ENCODE measurements at places on chromosomes 16 and 17. TPM values are rescaled to one million over a fixed set of nuclear protein-coding genes. Genes with fewer than 3 reads are reported as not detected.

DNA sequence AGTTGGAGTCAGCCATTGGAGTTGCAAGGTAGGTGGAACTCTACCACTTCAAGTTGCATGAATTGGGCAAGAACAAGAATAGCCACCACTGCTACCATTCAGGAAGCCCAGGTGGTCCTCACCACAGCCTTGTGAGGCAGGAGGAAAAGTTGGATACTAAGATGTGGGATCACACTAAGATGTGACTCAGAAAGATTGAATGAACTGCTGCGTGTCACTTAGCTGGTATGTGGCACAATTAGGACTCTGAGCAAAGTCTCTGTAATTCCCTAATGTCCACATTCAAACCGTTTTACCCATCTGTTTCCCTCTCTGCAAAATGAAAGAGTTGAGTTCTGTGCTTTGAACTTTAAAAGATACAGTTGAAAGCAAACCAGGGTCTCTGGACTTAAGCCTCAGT lies 44.7 kb upstream of the HS3ST3A1 start:
- DNase-seq, result no peak

DNA sequence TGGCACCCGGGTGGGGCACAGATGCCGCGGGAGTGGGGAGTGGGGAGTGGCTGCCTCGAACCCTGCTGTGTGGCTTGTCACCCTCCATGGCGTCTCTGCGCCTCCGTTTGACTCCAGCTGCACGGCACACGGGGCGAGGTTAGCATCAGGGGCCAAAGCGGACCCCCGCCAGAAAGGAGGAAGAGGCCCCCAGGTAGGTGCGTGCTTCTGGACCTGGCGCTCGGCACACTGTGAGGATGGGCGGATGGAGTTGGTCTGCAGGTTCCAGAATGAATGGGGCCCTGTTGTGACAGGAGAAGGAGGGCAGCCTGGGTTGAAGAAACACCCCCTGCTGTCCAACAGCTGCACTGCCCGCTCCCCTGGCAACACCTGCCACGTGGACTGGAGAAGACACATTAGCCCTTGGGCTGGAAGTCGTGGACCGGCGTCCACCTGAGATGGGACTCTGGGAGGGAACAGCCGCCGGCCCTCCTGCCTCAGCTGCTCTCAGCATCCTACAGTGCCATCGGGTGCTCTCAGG lies 9.4 kb upstream of the FASN start:
- DNase-seq, result peak; percentile 76

DNA sequence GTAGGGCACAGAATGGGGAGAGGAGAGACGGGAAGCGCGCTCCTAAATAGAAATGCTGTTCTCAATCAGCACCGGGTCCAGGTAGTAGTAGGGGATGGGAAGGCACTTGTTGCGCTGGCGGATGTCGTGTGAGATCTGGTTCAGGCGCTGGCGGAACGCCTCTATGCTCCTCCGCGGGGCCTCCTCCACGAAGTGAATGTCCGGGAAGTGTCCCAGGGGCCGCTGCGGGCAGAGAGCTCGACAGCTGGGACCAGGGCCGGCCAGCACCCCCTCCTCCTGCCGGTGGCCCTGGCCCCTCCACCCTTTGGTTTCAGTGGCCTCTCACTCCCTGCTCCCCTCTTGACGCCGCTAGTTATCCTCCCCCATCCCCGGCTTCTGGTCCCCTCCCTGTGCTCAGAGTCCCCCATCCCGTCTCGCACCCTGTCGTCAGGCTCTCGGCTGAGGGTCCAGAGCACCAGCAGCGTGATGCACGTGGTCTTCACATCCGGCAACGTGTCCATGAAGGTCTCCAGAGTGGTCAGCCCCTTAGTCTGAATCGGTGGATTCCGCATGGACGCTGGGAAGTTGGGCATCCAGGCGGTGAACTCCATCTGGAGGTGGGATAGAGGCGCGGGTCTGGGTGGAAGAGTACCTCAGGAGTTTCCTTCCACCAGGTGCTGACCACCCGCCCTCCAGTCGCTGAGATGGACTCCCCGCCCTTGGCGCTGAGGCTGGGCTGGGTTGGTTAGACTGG lies 14.6 kb downstream of the ALOX12B start:
- peak; percentile 76 for DNase-seq

SLC13A2 gene
- total RNA-seq, result not detected

SRCIN1 gene
- 2.9 TPM for total RNA-seq

GRCh38 chr17:40443196-40443987 lies at the start of gene IGFBP4:
Gene IGFBP4, plus strand, starts transcription at chr17:40443450. Its CDS starts 286 bp downstream, at chr17:40443736.
- peak; percentile 95 for DNase-seq

DNA sequence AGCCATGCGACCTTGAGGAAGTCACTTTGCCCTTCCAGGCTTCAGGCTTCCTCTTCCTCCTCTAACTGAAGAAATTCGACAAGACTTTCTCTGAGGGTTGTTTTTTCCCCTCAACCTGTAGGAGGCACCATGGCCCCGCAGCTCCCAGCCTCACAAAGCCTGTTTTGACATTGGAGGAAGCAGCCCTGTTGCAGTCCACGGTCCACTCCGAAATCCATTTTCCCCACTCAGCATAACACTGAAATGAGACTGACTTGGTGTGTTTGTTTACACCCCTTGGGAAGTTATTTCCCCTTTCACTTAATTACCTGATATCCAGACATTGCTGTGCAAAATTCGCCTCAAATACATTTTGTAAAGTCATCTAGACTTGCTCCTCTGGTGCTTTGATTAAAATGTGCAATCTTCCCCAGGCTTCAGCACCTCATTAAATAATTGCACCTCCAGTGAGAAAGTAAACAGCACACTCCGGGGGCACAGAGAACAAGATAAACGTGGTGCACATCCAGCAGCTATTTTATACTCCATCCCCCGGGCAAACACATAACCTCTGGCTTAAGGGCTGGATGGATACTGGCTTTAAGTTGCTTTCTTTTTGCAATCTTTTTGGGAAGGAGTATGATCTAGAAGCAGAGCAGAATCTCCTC lies 41.4 kb upstream of the PIRT start:
- DNase-seq, result peak; percentile 91

GRCh38 chr17:61337290-61337689 lies 62.4 kb upstream of the TBX2 start:
- DNase-seq, result peak; percentile 75

DNA sequence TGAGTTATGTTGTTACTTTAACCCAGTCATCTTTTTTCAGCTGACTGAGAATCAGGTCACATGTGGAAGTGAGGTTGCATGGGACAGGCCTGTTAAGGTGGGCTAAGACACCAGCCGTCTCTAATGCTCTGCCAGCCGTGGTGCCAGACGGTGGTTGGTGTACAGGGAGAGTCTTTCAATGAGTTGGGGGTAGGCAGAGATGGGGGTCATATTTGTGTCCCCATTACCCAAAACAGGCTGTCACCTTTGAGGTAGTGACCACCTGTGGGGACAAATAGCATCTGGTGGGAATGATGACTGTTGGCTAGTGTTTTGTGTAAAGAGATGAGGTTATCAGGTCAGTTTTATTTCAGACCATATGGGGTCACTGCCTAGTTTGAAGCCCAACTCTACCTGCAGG lies 1.8 kb downstream of the RPL38 start:
- DNase-seq, result no peak

- no peak for DNase-seq
These were observed 58.5 kb downstream of the TNFRSF13B start for GRCh38 chr17:16913463-16913862.

DNA sequence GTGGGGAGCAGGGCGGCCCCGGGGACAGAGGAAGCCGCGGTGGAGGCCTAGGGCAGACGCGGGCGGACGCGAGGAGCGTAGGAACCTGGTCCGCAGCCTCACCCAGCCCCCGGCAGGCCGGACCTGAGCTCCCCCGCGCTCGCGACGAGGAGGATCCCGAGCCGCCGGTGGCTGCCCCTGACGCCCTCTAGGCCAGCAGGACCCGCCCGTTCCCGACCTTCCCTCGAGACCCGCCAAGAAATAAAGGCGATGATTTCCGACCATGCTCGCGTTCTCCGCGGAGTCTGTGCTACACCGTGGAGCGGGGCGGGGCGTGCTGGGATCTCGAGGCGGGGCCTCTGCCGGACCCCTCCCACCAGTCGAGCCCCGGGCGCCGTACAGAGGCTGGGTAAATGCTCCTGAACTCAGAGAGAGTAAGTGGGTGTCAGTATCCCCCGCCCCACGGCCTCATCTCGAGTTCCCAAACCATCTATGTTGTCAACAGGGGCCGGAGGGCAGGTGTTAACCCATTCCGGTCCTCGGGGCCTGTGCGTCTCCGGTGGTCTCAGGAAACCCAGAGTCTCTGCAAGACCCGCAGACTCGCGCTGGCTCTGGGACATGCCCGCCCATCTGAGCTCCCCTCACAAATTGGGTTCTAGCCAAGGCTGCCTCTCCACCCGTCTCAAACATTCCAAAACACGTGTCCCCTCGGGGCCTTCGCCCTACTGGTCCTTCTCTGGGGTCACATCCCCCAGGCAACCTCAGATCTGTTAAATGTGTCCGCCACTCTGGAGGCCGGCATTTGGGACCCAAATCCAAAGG lies 13.7 kb downstream of the SYCE1L start:
- peak; percentile 93 for DNase-seq

GRCh38 chr16:11670171-11671131 lies 2.2 kb downstream of the SNN start:
- DNase-seq, result peak; percentile 50

DNA sequence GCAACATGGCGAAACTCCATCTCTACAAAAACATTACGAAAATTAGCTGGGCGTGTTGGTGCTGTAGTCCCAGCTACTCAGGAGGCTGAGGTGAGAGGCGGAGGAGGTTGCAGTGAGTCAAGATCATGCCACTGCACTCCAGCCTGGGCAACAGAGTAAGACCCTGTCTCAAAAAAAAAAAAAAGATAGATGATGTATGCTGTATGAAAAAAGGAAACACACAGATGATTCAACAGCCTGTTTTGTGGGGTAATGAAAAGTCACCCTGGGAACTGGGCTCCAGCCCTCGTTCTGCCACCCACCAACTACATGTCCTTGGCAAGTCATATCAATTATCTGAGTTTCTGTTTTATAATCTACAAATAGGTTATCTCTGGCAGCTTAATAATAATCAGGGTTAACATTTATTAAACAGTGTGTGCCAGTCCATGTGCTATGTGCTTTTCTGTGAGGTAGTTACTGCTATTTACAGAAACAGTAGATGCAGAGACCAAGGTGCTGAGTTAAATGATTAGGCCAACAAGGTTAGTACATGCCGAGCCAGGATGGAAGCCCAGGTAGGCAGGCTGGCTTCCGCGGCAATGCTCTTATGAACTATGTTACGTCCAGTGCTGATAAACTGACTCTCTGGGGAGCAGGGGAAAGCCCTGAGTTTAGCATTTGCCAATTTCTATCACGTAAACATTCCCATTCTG lies 1.1 kb downstream of the G6PC1 start:
- DNase-seq, result no peak

RAB11FIP4 gene
- 39.0 TPM for total RNA-seq

DNA sequence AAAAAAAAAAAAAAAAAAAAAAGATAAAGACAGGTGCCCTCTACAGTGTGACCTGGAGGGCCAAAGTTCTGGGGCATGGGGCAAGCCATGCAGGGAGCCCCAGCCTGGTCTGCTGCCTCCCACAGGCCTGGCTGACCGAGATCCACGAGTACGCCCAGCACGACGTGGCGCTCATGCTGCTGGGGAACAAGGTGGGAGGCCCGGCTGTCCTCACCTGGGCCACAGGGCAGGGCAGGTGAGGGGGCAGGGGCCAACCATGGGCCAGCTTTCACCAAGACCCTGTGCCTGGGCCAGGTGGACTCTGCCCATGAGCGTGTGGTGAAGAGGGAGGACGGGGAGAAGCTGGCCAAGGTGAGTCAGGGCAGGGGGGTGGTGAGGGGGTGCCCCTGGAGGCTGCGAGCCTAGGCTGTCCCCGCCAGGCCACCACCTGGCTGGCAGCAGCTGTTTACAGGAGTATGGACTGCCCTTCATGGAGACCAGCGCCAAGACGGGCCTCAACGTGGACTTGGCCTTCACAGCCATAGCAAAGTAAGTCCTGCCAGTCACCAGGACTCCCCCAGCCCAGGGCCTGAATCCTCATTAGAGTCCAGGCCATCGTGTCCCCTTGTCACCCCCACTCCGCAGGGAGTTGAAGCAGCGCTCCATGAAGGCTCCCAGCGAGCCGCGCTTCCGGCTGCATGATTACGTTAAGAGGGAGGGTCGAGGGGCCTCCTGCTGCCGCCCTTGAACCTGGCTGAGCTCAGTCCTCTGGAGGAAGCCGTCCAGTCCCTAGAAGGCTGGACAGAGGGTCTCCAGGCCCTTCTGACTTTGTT lies 2.7 kb upstream of the TRAF7 start:
- DNase-seq, result peak; percentile 67

GRCh38 chr17:8053600-8053999 lies 14.7 kb downstream of the ALOX15B start:
- DNase-seq, result no peak

- DNase-seq, result no peak
These were observed 4.3 kb upstream of the PIMREG start for GRCh38 chr17:6439951-6440350.

DNA sequence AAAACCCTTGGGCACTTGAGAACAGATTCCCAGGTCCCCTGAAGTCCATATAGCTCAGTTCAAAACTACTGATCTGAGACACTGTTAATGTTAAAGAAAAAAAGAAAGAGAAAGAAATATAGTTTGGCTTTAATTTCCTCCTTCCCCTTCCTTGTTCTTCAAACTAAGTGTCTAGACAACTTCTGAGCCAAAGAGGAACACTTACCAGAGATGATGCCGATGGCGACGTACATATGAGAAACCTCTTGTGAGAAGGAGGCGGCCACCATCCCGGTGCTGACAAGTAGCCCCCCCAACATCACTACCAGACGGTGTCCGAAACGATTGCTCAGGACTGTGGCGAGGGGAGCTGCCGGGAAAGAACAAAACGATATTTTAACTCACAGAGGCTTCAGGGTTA lies 17.2 kb downstream of the SLC16A6 start:
- no peak for DNase-seq

DNA sequence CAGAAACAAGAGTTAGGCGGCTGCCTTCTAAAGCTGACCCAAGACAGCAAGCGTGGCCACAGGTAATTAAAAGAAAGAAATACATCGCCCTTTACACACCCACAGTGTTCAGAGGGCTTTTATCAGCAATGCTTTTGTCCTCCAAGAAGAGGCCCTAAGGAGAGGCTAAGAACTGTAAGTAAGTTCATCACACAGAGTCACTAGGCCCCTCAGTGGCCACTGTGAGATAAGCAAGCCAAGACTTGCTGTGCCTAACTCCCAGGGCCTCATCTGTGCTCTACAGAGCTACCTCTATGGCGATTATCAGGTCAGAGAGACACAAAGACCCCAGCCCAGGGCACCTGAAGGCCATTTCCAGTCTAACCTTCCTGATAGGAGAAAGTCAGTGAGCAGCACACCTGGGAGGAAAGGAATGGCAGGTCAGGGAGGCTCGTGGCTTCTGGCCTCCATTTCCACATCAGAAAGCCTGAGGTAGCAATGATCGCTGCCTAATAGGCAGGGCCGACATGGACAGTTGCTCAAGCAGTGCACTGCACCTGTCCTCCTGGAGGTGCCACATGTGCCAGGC lies 545.2 kb upstream of the CDH11 start:
- peak; percentile 78 for DNase-seq

Measured in endodermal cell (in vitro differentiated cells).